ENCODE measurements at places on chromosomes 7 and 10.

- DNase-seq, result no peak
Measured at GRCh38 chr7:106866298-106867281, 1.5 kb downstream of the PIK3CG start.

- DNase-seq, result no peak
Measured at GRCh38 chr7:69657331-69657730, 59.1 kb downstream of the AUTS2 start.

DNA sequence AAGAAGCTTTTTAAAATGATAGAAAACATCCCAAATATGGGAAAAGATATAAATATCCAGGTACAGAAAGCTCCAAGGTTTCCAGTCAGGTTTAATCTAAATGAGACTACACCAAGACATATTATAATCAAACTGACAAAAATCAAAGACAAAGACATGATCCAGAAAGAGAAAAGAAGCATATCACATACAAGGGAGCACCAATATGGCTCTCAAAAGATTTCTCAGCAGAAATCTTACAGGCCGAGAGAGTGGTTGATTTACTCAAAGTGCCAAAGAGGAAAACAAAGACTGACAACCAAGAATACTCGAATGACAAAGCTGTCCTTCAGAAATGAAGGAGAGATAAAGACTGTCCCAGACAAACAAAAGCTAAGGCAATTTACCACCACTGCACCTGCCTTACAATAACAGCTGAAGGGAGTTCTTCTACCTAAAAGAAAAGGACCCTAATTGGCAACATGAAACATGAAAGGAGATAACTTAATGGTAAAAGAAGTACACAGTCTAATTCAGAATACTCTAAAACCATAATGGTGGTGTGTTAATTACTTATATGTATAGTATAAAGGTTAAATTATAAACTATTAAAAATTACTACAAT is 25.4 kb downstream of the OR2A14 start:
- no peak for DNase-seq

- no peak for DNase-seq
Measured at GRCh38 chr7:69787736-69788431, 189.6 kb downstream of the AUTS2 start.

- DNase-seq, result no peak
Measured at GRCh38 chr10:11680496-11680895, 61.7 kb upstream of the ECHDC3 start.

- no peak for DNase-seq
Measured at GRCh38 chr10:79074732-79075131, 6.0 kb downstream of the ZMIZ1 start.

DNA sequence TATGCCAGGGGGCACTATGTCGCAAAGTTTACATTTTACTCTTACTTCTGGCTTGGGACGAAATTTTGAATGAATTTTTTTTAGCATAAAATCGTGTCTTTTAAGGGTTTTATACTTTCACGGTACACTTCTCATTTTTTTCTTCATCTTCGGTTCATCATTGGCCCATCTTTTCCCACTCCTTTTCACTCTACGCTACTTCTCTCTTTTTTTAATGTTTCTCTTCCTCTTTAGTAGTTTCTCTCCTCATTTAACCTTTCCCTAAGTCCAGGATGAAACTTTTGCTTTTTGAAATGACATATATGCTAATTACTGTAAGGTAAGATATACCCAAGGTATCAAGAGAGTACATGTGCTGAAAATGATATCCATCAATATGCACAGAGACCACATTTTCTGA is 39.5 kb downstream of the C7orf33 start:
- DNase-seq, result no peak

- no peak for DNase-seq
Measured at GRCh38 chr10:11716686-11717085, 25.5 kb upstream of the ECHDC3 start.

GRCh38 chr7:6157685-6158423 is 114.6 kb downstream of the CYTH3 start:
- no peak for DNase-seq

DNA sequence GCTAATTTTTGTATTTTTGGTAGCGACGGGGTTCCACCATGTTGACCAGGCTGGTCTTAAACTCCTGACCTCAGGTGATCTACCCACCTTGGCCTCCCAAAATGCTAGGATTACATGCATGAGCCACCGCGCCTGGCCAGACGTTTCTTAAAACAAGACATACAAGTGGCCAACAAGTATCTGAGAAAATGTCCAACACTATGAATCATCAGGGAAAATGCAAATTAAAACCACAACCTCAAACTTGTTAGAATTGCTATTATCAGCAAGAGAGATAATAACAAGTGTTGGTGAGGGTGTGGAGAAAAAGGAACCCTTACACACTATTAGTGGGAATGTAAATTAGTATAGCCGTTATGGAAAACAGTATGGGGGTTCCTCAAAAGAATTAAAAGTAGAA is 148.6 kb downstream of the SUGCT start:
- DNase-seq, result no peak

DNA sequence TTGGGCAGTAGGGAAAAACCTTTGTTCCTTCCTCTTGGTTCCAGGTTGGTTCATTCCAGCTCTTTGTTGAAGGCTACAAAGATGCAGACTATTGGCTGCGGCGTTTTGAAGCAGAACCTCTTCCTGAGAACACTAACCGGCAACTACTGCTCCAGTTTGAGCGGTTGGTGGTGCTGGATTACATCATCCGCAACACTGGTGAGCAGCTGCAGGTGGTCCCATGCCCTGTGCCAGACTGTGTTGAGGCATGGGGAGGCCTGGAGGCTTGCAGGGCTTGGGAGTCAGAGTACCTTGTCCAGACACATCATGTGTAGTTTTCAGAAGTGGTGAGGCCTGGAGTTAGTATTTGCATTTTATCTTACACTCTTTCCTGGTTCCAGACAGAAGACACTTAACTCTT is 16.3 kb downstream of the PI4K2A start:
- DNase-seq, result no peak

DNA sequence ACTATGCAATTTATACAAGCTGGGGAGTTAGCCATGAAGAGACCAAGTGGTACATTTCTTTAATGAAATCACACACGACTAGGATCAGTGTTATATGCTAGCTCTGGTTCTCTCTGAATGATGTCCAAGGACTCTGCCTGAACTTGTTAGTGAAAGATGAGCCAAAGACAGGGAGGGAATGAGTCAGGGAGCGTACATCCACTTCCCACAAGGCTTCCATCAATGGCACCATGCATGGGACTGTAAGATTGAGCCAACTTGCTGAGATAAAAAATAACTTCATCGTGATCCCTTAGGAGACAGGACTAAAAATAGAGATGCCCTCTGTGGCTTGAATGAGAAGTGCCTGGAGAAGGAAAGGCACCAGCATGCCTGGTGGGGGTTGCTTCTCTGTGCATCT is 629.7 kb downstream of the ACTR3B start:
- DNase-seq, result no peak

DNA sequence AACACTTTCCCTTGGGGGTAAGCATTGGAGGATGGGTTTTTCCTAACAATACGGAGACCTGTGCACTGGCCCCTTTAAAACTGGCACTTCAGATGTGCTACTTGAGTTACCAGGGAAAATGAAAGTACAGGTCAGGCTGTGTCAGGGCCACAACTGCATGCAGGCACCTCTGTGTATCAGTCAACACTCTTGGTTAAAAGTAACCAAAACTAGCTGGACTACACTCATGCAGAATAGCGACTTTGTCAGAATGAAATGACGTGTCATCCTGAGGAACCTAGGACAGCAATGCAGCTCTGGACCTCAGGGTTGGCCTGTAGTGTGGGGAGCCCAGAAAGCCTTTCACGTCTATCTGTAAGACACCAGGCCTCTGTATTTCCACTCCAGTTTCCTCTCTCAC is 33.8 kb upstream of the SMKR1 start:
- no peak for DNase-seq

GRCh38 chr7:115679423-115679822 is 351.1 kb downstream of the TFEC start:
- DNase-seq, result no peak

DNA sequence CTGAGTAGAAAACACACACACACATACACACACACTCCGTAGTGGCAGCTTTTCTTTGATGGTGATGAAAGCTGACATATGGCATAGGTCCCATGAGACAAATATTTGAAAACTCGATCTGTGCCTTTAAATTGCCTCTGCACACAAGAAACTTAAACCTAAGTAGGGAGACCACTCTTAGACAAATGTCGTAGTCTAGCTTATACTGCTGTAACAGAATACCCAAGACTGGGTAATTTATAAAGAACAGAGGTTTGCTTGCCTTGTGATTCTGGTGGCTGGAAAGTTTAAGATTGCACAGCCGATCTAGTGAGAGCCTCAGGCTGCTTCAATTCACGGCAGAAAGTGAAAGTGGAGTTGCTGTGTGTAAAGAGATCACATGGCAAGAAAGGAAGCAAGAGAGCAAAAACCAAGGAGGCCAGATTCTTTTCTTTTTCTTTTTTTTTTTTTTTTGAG is 489.4 kb upstream of the SORCS1 start:
- DNase-seq, result no peak

GRCh38 chr7:19853261-19853832 is 79.9 kb upstream of the TMEM196 start:
- no peak for DNase-seq

DNA sequence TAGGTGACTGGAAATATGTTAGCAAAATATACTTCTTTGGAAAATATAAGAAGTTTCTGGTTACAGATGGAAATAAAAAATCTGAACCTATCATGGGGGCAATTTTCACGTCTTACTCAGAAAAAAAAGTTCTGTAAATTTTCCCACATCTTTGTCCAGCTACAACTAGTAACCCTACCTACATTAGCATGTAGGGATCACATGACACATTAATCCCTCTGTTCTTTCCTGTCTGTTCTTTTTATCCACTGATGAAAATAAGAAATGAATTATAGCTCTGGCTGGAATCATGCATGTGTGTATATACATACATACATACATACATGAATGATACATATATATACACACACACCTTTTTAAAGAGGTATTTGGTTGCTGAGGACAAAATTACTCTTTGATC is 3.6 kb upstream of the FAM53B start:
- DNase-seq, result no peak

DNA sequence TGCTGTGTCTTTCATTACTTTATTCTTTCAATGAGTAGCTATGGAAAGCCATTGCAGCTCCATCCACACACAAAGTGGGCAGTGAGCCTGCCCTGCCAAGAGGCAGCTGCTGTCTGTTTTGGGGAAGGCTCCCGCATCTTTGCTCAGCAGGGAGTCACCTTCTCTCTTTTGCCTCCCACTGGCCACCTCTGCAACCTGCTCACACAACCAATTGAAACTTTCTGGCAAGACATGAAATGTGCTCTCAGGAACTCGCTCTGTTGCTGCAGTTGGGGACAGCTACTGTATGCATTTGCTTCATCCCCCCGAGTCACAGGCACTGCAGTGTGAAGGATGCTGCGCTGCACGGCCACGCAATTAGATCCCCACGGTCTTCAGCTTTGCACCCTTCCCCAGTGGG is 244.8 kb upstream of the NFE2L3 start:
- no peak for DNase-seq

DNA sequence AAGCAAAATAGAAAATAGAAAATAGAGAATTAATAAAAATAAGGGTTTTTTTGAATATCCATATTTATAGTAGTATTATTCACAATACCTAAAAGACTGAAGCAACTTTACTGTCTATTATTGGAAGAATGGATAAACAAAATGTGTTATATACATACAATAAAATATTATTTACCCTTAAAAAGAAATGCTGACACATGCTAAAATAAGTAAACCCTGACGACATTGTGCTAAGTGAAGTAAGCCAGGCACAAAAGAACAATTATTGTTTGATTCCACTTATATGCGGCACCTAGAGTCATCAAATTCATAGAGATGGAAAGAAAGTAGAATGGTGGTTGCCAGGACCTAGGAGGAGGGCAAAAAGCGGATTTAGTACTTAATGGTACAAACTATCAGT is 39.0 kb downstream of the LRRC17 start:
- no peak for DNase-seq

DNA sequence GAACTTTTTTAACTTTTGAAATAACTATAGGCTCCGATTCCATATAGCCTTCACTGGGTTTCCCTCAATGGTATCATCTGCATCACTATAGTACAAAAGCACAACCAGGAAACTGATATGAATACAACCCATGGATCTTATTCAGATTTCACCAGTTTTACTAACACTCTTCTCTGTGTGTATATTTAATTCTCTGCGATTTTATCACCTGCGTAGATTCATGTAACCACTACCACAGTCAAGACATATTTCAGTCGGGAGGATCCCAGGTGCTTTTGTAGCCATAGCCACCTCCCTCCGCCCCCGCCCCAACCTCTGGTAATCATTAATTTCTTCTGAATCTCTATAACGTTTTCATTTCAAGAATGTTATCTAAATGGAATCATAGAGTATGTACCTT is 82.8 kb upstream of the C7orf33 start:
- DNase-seq, result peak; percentile 25

DNA sequence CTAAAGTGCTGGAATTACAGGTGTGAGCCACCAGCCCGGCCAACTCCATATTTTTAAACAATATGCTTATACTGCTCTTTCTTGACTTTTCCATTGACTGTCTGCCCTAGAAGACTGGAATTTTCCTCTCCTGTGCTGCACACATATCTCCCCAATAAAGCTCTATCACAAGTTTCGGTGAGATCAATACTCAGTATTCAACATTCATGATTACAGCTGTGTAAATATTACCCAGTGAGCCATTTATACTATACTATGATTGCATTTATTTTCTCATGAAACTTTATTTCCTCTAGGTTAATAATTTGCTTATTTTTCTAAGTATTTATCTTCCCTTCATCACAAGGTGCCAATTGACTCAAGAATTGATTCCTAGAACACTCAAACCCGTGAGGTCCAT is 48.5 kb upstream of the GRID1 start:
- no peak for DNase-seq

DNA sequence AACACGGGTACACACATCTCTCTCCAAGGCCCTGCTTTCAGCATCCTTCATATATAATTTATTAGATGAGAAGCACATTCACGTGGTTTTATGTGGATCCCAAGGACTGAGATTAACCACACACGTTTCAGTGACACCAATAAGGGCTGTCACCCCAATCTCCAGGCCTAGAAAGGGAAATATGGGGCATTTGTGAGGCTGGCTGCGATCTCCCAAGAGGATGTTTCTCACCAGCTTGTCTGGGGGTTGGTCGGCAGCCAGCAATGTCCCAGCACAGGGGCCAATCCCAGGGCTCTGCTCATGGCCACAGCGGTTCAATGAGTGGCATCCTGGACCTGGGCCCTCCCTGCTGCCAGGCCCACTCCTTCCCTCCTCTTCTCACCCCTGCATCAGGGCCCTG is 115.5 kb downstream of the ITIH5 start:
- no peak for DNase-seq

DNA sequence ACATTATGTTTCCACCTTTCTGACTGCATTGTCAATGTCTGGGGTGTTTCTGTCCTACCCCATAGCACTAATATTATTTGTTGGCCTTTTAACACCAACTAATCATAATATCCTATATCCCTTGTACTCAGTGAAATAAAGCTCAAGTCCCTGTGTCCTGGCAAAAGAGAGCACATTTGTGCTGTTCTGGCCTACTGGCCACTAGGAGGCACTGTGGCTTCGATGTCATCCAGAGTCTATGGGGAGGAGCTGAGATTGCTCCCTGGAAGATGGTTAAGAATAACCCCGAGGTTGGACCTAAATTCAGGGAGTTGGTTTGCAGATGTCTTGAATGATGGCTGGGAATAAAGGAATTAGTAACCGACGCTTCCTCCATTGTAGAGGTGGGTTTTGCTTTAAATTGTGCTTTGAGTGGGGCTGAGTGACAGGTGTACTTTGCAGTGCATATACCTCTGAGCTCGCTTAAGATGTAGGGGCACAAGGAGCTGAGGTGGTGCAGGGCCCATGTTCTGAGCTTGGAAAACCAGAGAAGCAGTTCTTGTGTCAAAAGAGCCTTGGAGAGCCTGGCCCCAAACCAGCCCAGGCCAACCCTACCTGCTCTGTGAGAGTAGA is 191.2 kb upstream of the PRSS1 start:
- peak; percentile 31 for DNase-seq

Data from stimulated activated CD4-positive, alpha-beta T cell treated with anti-CD3 and anti-CD28 coated beads, Interleukin-15, amount 100 ng/mL, for 48 hours (primary cell).